ENCODE measurements at places on chromosomes 5 and 9.

GRCh38 chr5:149792540-149793255, 62.6 kb downstream of the PPARGC1B start:
- no peak for DNase-seq

DNA sequence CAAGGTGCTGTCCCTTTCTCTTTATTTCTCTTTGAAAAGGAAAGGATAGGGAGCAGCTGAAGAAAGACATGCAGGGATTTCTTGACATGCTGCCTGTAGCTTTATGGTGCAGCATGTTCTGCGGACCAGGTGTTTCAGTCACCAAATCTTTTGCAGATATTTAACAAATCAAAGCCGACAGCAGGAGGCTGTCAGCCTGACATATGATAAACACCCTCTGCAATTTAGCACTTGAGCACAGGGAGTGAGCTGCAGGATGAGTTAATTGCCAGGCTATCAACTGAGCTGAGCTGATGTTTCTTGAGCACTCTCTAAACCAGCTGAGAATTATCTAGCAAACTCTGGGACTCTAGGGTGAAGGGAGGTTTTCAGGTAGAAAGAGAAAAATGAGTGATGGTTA, 212.8 kb upstream of the ATP10B start:
- no peak for DNase-seq

DNA sequence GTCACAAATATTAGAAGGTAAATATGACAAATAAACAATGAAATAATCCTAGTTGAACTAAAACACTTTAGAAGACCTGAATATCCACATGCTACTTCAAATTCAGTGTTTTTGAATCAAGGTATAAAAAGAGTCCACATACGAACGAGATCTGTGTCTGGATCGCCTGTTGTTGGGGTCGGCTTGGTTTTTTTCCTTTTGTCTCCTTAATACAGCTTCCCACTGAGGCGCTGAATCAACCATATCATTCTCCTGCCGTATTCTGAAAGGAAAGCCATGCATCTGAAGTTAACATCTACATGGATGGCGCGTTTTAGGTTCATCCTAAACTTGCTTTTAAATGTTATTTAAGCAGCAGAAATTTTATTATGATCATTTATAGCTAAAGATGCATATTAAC, 235.2 kb downstream of the EPB41L4A start:
- no peak for DNase-seq

DNA sequence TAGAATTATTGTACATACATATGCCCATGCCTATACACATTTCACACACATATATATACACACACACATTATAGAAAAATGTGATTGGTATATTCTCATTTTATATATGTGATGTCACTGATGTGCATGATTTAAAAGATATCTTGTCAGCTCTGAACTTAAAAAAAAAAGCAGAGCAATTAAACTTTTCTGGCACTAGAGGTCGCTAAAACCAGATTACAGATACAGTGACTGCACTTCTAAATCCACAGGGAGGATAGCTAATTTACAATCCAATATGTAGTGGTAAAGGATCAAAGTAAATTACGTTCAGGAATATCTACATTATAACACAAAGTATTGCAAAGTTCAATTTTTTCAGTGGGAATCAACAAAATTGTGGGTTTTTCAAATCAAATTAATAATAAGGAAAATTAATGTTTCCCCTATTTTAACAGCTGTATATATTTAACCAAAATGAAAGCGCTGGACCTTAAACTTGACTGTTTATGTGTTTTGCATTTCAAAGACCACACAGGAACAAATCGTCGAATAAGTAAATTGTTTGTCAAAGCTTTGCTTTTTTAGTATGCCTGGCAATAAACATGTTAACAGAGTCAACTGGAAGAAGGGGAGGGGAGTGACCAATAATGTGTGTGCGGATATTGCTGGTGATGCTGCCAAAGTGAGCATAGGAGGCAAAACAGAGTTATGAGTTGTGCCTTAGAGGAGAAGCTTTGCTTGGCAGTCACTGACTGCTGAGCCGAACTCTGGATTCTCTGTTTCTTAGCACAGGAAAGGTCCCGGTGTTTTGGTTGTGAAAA, 1201.4 kb upstream of the C9orf72 start:
- DNase-seq = no peak

DNA sequence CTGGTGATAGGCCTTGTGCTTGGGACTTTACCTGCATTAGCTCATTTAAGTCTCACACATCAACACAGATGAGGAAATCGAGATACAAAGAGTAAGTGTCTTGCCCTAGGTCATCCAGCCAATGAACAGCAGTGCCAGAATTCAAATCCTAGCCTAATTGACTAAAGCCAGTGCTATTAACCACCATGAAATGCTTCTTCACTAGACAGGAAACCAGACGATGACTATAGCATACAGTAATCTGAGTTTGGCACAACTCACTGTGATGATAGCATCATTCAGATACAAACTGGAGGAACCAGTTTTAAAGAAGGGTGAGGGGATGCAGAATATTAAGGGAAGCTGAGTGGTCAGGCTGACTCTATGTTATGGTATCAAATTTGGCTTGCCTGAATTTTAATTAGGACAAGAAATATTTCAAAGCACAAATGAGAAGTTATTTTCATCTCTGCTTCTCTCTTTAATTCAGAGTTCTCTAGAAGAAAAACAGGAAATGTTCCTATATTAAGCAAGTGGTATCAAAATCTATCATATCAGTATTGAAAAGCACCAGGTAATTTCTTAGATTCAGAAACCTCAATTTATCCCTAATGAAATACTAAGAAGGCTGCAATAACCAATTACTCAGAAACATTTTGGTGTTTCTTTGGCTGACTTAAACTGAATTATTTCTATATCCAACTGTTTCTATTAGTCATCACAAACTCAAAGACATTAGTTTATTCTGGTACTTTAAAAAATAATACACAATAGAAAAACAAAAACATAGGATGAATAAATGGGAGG, 147.0 kb upstream of the RASA1 start:
- peak; percentile 76 for DNase-seq

GRCh38 chr5:138083702-138084101, at the start of gene WNT8A:
TSS of gene WNT8A (plus strand) at chr5:138084033. CDS start at chr5:138084128, 95 bp downstream.
- DNase-seq = no peak

- DNase-seq = no peak
Measured at GRCh38 chr5:177520916-177521513, 4.3 kb upstream of the DDX41 start.

DNA sequence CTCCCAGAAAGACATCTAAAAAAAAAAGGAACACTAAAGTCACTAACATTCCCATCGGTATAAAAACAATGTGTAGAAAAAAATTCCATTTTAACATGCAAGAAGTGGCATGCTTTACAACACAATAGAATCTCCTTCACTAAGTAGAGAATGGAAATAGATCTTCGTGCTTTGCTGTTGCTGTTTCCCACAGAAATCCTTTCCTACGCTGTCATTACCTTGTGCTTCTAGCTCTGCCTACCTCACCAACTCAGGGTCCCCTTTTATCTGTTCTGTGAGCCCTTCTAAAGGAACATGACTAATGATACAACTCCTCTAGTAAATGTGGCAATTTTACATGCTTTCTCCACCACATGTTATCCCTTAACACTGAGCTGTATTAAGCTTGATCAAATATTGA, 202.9 kb downstream of the MCTP1 start:
- DNase-seq = no peak

GRCh38 chr9:87336407-87336806, 161.3 kb upstream of the DAPK1 start:
- no peak for DNase-seq

GRCh38 chr5:149852641-149853330, 91.8 kb downstream of the PDE6A start:
- DNase-seq = no peak

- no peak for DNase-seq
Measured at GRCh38 chr5:6384856-6385255, 6.5 kb upstream of the MED10 start.

DNA sequence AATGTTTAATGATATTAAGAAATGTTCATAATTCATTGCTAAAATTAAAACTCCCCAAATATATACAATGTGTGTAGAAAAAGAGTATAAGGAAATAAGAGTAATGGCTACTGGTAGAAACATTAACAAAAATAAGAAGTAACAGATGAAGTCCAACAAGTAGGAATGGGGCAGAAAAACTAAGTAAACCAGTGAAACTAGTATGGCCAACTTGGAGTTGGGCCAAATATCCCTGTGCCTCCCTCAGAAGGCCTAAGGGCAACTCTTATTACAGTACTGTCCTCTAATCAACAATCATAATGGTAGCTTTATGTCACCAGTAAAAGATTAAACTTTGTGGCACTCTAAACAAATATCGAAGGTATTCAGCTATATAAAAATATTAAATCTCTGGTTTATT, 93.5 kb downstream of the SSBP2 start:
- no peak for DNase-seq

GRCh38 chr9:34612788-34613390, 992 bp upstream of the RPP25L start:
- peak; percentile 54 for DNase-seq

GRCh38 chr5:147859962-147860640, 18.4 kb upstream of the SCGB3A2 start:
- no peak for DNase-seq

GRCh38 chr9:136729144-136729543, 13.6 kb downstream of the LCN10 start:
- no peak for DNase-seq

DNA sequence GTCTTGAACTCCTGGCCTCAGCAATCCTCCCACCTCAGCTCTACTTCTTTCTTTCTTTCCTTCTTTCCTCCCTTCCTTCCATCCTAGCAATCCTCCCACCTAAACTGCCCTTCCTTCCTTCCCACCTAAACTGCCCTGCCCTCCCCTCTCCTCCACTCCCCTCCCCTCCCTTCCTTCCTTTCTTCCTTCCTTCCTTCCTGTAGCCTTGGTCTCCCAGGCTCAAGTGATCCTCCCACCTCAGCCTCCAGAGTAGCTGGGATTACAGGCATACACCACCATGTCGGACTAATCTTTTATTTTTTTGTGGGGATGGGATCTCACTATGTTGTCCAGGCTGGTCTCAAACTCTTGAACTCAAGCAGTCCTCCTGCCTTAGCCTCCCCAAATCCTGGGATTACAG, 65.8 kb downstream of the NFIB start:
- DNase-seq = no peak

DNA sequence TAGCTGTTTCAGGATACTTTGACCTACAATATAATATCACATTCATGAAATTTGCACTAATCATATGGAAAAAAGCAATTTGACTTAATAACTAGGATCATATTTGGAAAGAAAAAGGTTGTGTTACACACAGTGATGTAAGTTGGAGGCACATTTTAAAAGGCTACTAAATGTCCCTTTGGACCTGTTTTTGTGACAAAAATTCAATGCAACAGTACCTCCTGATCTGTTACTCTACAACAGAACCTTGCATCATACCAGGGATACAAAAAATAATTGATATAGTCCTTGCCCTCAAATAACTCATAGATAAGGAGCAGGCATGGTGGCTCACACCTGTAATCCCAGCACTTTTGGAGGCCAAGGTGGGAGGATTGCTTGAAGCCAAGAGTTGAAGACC, 67.1 kb downstream of the BAAT start:
- no peak for DNase-seq

- no peak for DNase-seq
Measured at GRCh38 chr5:157177953-157178352, 2.7 kb upstream of the ITK start.

- no peak for DNase-seq
Measured at GRCh38 chr9:87678650-87679355, 47.1 kb upstream of the CTSL start.

- DNase-seq = no peak
Measured at GRCh38 chr9:76704593-76705204, 59.5 kb upstream of the PCA3 start.

- DNase-seq = no peak
Measured at GRCh38 chr5:172451771-172452197, 2.5 kb downstream of the SH3PXD2B start.

- DNase-seq = peak; percentile 12
Measured at GRCh38 chr5:123671042-123671441, 159.1 kb downstream of the CSNK1G3 start.

DNA sequence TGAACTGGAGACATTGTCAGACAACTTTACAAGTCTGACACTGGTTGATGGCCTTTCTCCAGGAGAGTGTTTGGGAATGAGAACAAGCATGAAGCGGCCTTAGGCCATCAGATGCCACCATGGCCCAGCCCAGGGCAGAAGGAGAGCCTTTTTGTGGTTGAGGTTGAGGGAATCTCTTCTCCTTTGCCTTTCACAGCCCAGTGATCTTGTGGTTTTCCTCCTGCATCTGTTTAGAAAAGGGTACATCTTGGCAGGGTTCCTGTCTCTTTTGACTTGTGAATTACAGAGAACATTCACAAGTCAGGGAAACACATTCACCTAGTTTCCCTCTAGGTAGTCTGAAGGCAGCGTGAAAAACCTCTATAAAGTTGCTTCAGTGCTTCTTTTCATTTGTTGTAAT, 27.5 kb downstream of the DMRT2 start:
- DNase-seq = no peak

GRCh38 chr9:33159777-33160127, 7.4 kb downstream of the B4GALT1 start:
- no peak for DNase-seq

DNA sequence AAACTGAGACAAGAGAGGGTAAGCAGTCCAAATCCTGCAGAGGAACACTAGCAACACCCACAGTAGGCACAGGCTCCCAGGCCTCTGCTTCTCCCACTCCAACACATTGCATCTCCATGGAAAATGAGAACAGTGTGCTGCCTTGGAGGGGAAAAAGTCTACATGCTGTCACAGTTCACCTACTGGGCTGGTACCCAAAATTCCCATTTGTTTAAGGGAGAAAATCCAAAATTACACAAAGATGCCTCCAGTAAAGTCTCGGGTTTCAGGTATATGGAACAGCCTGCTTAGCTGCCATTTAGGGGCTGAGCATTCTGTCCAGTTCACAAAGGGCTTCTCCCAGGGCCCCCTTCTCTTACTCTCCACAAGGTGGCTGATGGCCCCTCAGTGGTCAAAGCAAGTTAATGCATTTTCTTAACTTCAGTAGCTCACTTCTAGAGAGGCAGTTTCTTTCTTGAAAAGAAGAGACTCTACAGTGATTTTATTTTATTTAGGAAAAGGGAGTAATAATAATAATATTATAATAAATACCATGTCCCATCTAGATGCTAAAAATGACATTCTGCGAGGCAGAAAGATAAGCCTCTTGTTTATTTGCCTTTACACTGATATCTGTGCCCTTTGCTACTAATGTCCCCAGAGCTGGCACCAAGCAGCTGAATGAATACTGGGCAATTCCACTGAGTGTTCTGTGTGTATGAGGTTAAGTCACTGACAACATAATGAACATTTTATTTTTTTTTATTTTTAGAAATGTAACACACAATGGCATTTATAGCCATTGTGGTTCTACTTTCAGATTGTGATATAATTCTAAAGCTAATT, 89.4 kb downstream of the RGS7BP start:
- no peak for DNase-seq

GRCh38 chr5:168820874-168821273, 241.7 kb upstream of the PANK3 start:
- DNase-seq = no peak

GRCh38 chr9:747567-747966, 93.9 kb upstream of the DMRT1 start:
- no peak for DNase-seq

GRCh38 chr5:2224689-2225088, 342.0 kb upstream of the IRX4 start:
- DNase-seq = no peak

- no peak for DNase-seq
Measured at GRCh38 chr9:93200989-93201334, 17.0 kb downstream of the WNK2 start.
